ENCODE measurements at places on chromosomes 12 and 14. TPM values are rescaled to one million over a fixed set of nuclear protein-coding genes. Genes with fewer than 3 reads are reported as not detected.
A peak's percentile ranks its signal among the peaks of the same experiment; 100 is the strongest.

SLC5A8 gene
- total RNA-seq: not detected

DNA sequence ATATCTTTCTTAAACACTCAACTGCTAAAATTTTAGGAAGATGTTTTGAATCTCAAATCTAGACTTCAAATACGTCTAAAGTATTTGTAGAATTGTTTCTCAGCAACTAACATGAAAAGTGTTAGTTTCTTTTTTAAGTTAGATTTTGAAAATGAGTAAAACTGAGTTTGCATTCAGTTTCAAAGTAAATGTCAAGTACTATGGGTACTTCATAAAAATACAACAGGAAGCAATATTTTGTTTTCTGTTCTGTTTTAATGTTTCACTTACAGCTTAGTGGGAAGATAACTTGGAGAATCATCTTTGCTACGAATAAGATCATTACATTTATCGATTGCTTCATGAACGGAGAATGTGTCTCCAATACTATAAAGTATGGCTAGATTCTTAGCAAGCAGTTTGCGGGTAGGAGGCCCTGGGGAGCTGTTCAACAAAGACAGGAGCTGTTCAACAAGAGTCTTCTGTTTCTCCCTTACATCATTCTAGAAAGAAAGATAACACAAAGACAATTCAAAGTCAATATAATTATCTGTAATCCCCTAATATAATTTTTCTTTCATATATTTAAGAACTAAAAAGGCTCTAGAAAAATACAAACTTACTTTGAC, 20.2 kb downstream of the HEATR5A start:
- peak; percentile 76 for ATAC-seq

- no peak for ATAC-seq
These were observed 26.4 kb upstream of the GPR132 start for GRCh38 chr14:105091517-105092170.

EPYC gene
- not detected for total RNA-seq

- no peak for ATAC-seq
These were observed 48.1 kb upstream of the RIN3 start for GRCh38 chr14:92465353-92466055.

RFX4 gene
- not detected for total RNA-seq

- no peak for ATAC-seq
These were observed 258.6 kb downstream of the MSRB3 start for GRCh38 chr12:65536876-65537681.

DNA sequence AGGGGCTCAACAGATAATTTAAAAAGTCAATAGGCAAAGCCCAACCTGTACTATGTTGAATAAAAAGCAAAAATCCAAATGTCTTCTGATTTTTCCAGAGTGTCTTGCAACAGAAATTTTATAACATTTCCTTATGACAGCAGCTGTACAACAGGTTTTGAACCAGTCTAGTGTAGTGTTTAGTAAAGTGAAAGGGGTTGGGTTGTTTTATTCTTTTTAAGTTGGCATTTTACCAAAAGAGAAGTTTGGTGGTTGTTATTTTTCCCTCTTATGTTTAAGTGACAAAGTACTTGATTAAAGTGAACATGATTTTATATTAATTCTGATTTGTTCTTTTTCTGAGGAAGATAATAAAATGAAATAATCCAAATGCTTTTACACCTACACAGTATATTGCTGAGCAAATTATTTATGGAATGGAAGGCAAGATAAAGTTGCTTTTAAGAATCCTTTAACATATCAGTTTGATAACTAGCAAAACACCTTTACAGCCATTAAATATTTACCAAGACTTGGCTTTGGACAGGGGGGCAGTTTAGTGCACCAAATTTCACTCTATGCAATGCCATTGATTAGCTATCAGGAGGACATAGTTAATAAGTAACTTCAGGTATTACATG, 128.9 kb downstream of the FOXA1 start:
- no peak for ATAC-seq

GRCh38 chr12:94922561-94922960, 80.9 kb downstream of the NDUFA12 start:
- no peak for ATAC-seq

NANOG gene
- not detected for total RNA-seq

GRCh38 chr14:48748151-48748675, 838.0 kb downstream of the RPS29 start:
- ATAC-seq: no peak

DNA sequence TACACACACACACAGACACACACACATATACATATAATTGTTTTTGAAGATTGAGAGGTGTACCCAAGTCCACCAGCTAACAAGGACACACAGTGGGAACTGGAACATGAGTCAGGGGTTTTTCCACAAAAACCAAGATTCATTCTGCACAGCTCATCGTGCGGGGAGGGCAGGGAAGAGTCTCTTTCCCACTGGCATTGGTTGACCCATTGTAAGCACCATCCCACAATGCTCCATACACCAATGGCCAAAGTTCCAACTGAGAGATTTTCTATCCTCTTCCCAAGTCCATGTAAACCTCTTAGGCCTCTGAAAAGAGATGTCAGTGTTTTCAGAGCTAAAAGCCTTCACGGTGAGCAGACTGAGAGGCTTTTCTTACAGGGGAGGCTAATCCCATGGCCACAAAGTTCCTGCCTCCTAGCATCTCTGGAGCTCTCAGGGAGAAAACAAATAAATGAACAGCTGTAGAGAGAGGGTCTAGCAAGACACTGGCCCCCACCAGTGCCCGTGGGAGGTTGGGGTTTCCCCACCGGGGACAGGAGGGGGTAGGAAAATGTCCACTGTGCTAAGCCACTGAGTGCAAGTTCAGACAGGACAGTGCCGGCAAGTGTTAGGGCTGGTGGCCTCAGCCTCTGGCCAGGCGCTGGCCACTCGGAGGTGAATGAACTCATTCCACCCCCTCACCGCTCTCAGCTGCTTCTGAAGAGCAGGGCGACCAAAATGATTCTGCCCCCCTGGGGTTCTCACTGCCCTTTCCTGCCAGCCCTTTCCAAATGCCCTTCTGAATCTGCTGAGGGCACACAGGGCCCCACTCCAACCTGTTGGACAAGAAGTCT, 21.5 kb upstream of the TC2N start:
- no peak for ATAC-seq

DNA sequence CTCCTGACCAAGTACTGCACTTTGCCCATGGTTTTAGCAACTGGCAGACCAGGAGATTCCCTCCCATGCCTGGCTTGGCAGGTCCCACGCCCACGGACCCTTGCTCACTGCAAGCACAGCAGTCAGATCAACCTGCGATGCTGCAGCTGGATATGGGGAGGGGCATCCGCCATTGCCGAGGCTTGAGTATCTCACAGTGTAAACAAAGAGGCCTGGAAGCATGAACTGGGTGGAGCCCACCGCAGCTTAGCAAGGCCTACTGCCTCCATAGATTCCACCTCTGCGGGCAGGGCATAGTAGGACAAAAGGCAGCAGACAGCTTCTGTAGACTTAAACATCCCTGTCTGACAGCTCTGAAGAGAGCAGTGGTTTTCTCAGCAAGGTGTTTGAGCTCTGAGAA, 479.8 kb downstream of the FUT8 start:
- no peak for ATAC-seq

CNTN1 gene
- not detected for total RNA-seq

DNA sequence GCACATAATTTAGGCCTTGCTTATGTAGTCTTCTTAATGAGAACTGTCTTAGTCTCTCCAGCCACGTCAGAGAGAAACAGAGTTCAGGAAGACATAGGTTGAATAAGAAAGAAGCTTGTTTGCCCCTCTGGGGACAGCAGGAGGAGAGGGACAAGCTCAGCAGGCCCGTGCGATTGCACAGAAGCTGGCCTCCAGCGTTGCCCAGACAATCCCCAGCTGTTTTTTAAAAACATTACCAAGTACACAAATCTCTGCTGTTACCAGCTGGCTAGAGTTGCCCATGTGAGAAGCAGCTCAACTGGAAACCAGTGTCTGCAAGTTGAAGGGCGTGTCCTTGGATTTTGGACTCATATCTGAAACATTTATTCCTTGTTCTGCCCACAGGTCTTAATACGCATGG, 232.6 kb downstream of the EFCAB11 start:
- no peak for ATAC-seq

GRIN2B gene
- 0.26 TPM for total RNA-seq

DNA sequence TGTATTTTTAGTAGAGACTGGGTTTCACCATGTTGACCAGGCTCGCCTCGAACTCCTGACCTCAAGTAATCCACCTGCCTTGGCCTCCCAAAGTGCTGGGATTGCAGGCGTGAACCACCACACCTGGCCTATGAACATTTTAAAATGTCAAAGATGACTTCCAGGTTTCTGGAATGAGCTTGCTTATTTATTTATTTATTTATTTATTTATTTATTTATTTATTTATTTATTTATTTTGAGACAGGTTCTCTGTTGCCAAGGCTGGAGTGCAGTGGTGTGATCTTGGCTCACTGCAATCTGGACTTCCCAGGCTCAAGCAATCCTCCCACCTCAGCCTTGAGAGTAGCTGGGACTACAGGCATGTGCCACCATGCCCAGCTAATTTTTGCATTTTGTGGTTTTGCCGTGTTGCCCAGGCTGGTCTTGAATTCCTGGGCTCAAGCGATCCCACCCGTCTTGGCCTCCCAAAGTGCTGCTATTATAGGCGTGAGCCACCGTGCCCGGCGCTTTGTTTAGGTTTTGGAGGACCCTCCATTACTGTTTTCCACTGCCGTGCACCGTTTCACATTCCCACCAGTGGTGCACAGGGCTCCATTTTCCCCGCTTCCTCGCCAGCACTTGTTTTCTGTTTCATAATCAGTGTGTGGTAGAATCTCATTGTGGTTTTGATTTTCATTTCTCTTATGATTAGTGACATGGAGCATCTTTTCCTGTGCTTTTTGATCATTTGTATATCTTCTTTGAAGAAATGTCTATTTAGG, 6.4 kb upstream of the CFAP251 start:
- peak; percentile 96 for ATAC-seq

DNA sequence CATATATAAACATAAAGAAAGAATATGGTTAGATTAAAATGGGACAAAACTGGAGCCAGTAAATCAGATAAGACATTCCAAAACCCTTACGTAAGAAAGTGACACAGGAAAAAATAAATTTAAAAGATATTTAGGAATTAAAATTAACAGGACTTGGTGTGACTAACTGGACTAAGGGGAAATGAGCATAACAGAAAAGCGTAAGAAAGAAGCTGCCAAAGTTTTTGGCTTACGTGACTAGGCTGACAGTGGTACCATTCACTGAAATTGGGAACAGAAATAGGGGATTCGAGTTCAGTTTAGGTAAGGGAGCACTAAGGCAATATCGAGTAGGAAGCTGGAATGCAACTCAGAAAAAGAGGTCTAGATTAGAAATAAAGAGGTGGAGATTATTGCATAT, 7.8 kb downstream of the CDK17 start:
- no peak for ATAC-seq

DNA sequence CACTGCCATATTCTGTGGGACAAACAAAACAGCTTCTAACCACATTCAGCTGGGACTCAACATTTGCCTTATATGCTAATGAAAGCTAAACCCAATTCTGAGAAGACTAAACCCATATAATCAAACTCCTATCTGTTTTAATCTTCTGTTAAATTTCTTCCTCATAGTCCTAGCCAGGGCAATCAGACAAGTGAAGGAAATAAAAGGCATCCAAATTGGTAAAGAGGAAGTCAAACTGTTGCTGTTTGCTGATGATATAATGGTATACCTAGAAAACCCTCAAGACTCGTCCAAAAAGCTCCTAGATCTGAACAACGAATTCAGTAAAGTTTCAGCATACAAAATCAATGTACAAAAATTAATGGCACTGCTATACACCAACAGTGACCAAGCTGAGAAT, 157.1 kb downstream of the PHLDA1 start:
- no peak for ATAC-seq

STYK1 gene
- total RNA-seq: 0.17 TPM

- no peak for ATAC-seq
These were observed 145.1 kb upstream of the GRIP1 start for GRCh38 chr12:66823857-66824570.

SLC35E3 gene
- total RNA-seq: 12.6 TPM

DRAM1 gene
- total RNA-seq: 6.0 TPM

GRCh38 chr12:26120561-26121274, 4.1 kb downstream of the BHLHE41 start:
- ATAC-seq: no peak

All from activated T-helper 17 cell treated with anti-CD3 and anti-CD28 coated beads, Interleukin-2, amount 50 U/mL, for 72 hours (primary cell).